ENCODE measurements at places on chromosomes 5 and 9. TPM values are rescaled to one million over a fixed set of nuclear protein-coding genes. Genes with fewer than 3 reads are reported as not detected.

Gene SMIM33
- not detected for total RNA-seq

Gene STK32A
- 0.17 TPM for total RNA-seq

Gene FOXD4L4
- total RNA-seq, result not detected

Gene TMEM141
- 48.2 TPM for total RNA-seq

Gene DMRTA1
- 0.57 TPM for total RNA-seq

Gene TRIO
- 49.0 TPM for total RNA-seq

Gene PCDHGA4
- total RNA-seq, result 2.2 TPM

Gene SPAAR
- 2.5 TPM for total RNA-seq

Gene SHB
- 26.2 TPM for total RNA-seq

Gene TAF1L
- total RNA-seq, result not detected

Gene MLANA
- not detected for total RNA-seq

Gene YTHDC2
- 19.1 TPM for total RNA-seq

Gene SLC36A3
- total RNA-seq, result not detected

Gene OSTF1
- total RNA-seq, result 11.0 TPM

Gene SLC1A1
- total RNA-seq, result 0.64 TPM

Gene WNT8A
- total RNA-seq, result not detected

Gene TEX48
- not detected for total RNA-seq

Gene ADCY2
- total RNA-seq, result 55.1 TPM

Gene WDR38
- not detected for total RNA-seq

Gene CDC14B
- 10.7 TPM for total RNA-seq

Gene WDR41
- 32.2 TPM for total RNA-seq

Gene FOXD4L6
- total RNA-seq, result not detected

Gene GFRA3
- total RNA-seq, result 0.17 TPM

Gene SEMA6A
- total RNA-seq, result 3.1 TPM

Gene FOXD4
- total RNA-seq, result 0.20 TPM

Gene NKD2
- total RNA-seq, result 0.83 TPM

Gene ZBTB43
- total RNA-seq, result 98.3 TPM

Gene CRB2
- 0.05 TPM for total RNA-seq

Gene TXNDC8
- total RNA-seq, result not detected

Gene RELL2
- 0.11 TPM for total RNA-seq

Gene LVRN
- 1.3 TPM for total RNA-seq

Gene PCDHGA6
- 1.5 TPM for total RNA-seq

Gene SLC6A19
- not detected for total RNA-seq

Gene CDX1
- total RNA-seq, result not detected

Gene GALNT10
- 5.2 TPM for total RNA-seq

Gene FAXDC2
- 3.1 TPM for total RNA-seq

Gene ZNF454
- total RNA-seq, result 0.32 TPM

Gene GLDC
- total RNA-seq, result 0.30 TPM

Gene PCDHA9
- total RNA-seq, result not detected

Gene OR13J1
- total RNA-seq, result not detected

Gene CAVIN4
- total RNA-seq, result 81.5 TPM

Gene CDC20B
- not detected for total RNA-seq

Gene CLTA
- total RNA-seq, result 52.1 TPM

Gene PCDH12
- 2.7 TPM for total RNA-seq

Gene PCDHA7
- total RNA-seq, result not detected

Gene SVEP1
- total RNA-seq, result 5.5 TPM

Gene LMX1B
- total RNA-seq, result 0.20 TPM

Data from psoas muscle (tissue), 8 donors.